ENCODE measurements at places on chromosomes 5 and 9.

- no peak for DNase-seq
Observed at GRCh38 chr5:490116-491106, 33.8 kb downstream of the SLC9A3 start.

DNA sequence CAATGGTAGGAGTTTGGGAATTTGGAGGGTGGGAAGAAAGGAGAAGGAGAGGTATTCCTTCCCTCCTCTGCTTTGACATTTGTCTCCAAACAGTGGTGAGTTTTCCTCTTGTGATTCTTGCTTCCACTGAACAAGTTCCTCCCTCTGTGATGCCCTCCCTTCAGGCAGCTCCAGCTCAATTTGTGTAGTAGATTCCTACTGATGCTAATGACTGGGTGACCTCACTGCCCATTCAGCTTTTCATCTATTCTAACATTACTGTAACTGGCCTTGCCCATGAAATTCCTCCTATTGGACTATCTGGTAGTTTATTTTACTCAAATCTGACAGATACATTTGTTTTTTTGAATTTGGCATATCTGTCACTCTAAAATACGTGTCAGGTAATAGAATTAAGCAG is 121.4 kb downstream of the NFIB start:
- DNase-seq: no peak

GRCh38 chr5:180156141-180156540 is 52.9 kb downstream of the RASGEF1C start:
- no peak for DNase-seq

- DNase-seq: no peak
Observed at GRCh38 chr5:97044052-97044451, 98.4 kb downstream of the LIX1 start.

GRCh38 chr5:83450183-83450966 is 21.2 kb upstream of the VCAN start:
- DNase-seq: no peak

- DNase-seq: no peak
Observed at GRCh38 chr9:73213300-73213699, 61.6 kb downstream of the ANXA1 start.

DNA sequence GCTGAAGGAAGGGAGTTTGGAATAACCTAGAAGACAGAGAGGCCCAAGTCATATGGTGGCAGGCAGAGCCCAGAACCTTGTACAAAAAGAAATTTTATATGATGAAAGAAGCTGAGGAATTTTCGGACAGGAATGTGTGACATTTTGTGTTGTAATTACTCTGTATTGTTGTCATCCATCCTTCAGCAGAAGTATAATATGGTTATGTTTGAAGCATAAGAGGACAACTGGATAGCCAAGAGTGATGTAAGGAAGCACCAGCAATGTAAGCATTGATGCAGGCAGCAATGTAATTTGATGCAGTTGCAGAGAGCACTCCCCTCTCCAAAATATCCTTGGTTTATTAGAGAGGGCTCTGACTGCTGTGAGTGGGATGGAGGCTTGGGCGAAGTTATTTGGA is 19.1 kb upstream of the SNX2 start:
- no peak for DNase-seq

DNA sequence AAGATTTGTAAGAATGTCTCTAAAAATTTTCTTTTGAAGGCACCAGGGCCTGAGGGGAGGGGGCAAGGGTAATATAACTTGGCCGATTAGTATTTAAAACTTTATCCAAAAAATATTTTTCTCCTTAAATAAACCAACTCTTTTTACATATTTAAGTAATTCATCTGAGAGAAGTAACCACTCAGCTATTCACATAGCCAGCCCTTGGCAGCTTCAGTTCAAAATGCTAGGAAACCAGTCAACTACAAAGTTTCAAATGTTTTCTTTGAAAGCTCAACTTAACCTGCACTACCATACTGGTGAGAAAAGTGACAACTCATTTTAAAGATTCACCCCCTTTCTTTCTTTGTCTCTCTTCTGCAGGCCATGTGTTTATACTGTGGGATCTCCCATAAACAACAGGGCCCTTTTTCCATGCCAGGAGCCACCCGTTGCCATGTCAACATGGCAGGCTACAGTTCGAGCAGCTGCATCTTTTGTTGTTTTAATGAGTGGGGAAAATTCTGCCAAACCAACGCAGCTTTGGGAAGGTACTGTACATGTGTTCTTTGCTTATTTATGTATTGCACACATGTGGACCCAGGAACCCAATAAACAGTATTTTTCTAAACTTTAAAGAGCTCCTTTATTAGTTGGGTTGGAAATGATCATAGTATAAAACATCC is 46.3 kb downstream of the AOPEP start:
- no peak for DNase-seq

DNA sequence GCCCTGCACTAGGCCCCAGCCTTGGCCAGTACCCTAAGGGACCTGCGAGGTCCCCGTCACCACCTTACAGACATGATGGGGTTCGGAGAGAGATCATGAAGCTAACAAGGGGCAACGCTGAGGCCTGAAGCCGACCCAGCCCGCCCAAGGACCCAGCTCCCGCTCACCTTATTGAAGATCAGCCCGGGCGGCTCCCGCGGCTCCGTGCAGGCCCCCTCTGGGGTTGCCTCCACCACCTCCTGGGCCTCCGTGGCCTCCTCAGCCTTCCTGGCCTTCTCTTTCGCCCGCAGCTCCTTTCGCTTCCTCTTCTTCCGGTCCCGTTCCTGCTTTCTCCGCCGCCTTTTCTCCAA is 3.6 kb downstream of the SURF6 start:
- no peak for DNase-seq

DNA sequence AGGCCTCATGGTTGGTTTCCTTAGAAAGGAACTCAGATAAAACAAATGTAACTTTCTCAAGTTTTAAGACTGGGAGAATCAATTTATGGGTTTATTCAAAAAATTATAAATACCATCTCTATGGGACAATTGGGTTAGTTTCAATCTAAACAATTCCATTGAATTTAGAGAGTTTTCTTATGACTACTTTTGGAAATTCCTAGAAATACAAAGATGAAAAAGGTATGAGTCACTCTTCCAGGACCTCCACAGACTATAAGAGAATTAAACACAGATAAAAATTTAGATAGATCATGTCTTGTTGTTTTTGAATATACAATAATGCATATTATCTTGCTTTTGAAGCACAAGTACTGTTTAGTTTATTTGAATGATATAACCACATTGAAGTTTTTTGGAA is 188.7 kb downstream of the CHSY3 start:
- no peak for DNase-seq

DNA sequence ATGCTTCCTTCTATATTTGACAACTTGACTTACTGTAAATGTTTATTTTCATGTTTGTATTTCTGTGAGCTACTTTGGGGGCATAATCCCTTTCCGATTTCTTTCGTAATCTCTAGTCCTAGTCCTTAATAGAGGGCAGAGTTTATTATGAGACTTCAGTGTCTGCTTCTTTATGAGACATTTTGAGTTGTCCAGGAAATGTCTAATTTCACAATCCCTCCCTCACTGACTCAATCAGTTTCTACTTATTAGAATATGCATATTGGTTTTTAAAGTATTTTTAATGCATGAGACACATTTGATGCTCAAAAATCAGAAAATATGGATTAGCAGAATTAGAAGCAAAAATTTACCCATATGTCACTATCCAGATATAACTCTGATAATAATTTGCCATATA is 160.9 kb downstream of the FOCAD start:
- no peak for DNase-seq

GRCh38 chr5:144134194-144134826 is 36.1 kb downstream of the YIPF5 start:
- DNase-seq: no peak

DNA sequence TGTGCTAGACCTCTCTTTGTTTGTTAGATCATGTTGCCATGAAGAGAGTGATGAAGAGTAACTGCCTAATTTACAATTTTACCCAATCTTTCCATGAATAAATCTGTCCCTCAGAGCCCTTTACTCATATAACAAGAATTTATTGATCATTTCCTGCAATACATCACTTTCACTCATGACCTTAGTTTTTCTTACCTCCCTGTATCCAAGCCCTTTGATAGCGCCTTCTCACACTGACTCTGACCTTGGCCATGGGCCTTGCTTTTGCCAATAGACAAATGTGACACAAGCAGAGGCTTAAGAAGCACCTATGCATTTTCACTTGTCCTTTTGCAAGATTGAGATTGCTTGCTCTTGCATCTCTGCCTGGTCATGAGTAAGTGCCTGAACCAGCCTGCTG is 288.1 kb downstream of the NNT start:
- DNase-seq: no peak

- no peak for DNase-seq
Observed at GRCh38 chr5:20609126-20609525, 621.1 kb upstream of the CDH18 start.

DNA sequence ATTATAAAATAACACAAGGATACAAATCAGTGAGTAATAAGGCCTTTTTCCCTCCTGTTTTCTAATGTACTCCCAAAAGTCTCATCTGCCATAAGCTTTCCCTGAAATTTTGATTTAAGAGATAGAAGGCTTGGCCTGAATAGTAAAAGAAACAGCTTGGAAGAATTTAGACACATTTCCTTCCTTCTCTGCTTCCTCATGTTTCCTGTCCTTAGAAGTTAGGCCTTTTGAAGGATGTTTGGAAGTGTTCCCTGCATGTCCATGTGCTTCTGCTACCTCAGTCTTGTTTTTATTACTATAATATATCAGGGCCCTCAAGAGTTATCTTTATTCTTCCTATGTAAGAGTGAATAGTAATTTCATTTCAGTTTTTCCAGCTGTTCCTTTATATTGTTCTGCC is 242.7 kb downstream of the DEPDC1B start:
- no peak for DNase-seq

GRCh38 chr9:84669013-84669287 is 579 bp upstream of the NTRK2 start:
- no peak for DNase-seq

DNA sequence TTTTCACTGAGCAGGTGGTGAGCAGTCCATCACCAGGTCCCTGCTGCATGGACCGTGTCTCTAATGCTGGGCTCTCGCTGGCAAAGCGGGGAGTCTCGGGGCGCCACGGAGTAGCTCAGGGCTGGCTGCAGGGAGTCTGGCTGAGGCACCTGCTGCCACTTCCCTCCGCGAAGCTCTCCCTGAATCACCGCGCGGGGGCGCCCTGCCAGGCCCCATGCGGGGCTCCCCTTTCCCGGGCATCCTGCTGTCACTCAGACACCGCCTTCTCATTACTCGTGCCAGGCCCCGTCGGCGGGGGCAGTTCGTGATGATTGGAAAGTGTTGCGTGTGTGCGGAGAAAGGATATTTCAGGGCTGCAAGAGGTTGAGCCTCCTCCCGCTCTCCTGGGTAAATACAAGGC is 335.8 kb downstream of the IRX2 start:
- DNase-seq: no peak

DNA sequence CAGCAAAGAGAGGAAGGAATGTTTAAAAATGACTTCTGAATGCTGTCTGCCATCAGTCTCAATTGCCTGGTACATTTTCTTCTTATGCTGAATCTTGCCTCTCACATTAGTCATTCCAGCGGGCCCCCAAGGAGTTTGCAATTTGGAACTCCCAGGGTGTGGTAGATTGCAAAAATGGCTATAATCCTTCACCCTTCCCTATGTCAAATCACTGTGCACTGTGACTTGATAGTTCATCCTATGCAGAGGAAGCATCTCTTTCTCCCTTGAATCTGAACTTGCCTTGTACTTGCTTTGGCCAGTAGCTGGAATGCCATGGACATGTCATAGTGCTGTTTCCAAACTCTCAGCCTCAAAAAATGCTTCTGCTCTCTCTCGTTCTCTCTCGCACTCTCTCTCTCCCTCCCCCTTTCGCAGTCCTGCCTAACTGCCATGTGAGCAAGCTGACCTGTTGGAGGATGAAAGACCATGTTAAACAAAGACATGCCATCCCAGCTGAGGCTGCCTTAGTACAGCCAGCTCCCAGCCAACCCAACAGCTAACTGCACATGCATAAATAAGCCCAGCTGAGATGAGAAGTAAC is 284.0 kb upstream of the TLE4 start:
- DNase-seq: no peak

DNA sequence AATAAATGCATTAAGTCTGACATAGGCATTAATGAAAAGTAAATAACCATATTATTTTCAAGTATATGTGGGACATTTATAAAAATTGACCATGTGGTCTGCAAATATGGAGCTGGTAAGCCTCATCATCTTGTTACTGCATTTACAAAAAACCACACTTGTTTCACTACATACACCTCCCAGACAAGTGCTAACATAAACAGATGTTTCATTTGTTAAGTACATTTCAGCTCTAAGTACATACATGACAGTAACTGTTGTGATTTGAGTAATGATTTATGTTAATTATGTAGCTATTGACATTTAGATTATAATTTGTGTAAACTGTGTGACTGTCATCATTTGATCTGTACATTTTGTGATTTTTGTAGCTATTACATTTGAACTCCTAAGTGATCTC is 13.9 kb downstream of the IDNK start:
- DNase-seq: no peak

GRCh38 chr9:134809292-134809691 is 71.3 kb upstream of the FCN2 start:
- no peak for DNase-seq

GRCh38 chr9:82930116-82930515 is 132.8 kb downstream of the RASEF start:
- no peak for DNase-seq

GRCh38 chr5:174723979-174724483 is 351 bp upstream of the MSX2 start:
- DNase-seq: no peak

DNA sequence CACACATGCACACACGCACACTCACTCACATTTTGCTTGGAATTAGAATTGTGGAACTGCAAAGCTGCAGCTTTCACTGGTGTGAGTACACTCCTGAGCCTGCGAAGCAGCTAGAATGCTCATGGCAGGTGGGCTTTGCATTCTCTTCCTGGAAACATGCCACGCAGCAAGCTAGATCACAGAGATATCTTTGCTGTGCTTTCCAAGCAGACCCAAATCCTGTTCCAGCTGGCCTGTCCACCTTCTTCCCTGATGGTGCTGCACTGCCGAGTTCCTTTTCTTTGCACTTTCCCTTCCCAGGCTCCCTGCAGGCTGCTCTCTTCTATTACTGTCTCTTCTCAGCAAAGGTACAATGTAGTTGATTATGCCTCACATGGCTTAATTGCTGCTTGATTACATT is 92.7 kb upstream of the CKMT2 start:
- DNase-seq: no peak

DNA sequence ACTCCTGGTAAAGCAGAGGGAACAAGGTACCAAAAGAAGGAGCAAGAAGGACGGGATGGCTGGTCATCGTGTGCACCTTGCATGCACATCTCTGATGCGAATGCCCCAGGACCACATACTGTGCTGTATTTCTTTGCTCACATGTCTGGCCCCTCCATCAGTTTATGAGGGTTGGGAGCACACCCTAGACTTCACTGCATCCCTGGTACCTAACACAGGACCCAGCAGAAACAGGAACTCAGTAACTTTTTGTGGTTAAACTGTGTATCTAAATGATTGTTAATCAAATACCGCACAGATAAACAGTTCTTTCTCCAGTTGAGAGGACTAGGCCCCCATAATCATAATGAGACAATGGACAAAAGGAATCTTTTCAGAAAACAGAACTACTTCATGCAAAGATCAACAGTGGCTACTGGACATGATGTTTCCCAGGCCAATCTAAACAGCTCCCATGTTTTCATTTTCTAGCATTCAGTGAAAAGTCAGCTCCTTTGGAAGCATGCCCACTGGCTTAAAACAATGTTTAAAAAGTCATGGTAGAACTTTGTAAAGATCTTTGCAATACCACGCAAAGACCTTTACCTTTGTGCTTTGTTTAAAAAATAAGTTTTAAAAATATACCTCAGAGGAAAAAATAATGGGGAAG is 55.5 kb upstream of the IFNK start:
- DNase-seq: no peak

- DNase-seq: peak; percentile 46
Observed at GRCh38 chr5:160467555-160468362, 46.1 kb downstream of the PTTG1 start.
